Kidney tubule cell (primary cell): ENCODE measurements at places on chromosomes 1 and 21.

- DNase-seq: no peak
These were observed 288.3 kb upstream of the AJAP1 start for GRCh38 chr1:4366091-4366490.

GRCh38 chr1:203768256-203768655 is 3.3 kb downstream of the LAX1 start:
- DNase-seq: no peak

- DNase-seq: peak; percentile 90
These were observed at the start of gene MR1 for GRCh38 chr1:181033799-181034451. MR1 (plus strand) TSS chr1:181033983; CDS start chr1:181034008, 25 bp downstream.

- DNase-seq: peak; percentile 17
These were observed 43.6 kb upstream of the ESRRG start for GRCh38 chr1:216766633-216767327.

- DNase-seq: no peak
These were observed 25.7 kb upstream of the ROR1 start for GRCh38 chr1:63748046-63748580.

- peak; percentile 32 for DNase-seq
These were observed 70.2 kb downstream of the NFIA start for GRCh38 chr1:61152469-61153105.

- no peak for DNase-seq
These were observed 137.1 kb upstream of the RAB4A start for GRCh38 chr1:229133811-229134210.

- peak; percentile 94 for DNase-seq
These were observed 197.2 kb downstream of the DYRK1A start for GRCh38 chr21:37563641-37564340.

DNA sequence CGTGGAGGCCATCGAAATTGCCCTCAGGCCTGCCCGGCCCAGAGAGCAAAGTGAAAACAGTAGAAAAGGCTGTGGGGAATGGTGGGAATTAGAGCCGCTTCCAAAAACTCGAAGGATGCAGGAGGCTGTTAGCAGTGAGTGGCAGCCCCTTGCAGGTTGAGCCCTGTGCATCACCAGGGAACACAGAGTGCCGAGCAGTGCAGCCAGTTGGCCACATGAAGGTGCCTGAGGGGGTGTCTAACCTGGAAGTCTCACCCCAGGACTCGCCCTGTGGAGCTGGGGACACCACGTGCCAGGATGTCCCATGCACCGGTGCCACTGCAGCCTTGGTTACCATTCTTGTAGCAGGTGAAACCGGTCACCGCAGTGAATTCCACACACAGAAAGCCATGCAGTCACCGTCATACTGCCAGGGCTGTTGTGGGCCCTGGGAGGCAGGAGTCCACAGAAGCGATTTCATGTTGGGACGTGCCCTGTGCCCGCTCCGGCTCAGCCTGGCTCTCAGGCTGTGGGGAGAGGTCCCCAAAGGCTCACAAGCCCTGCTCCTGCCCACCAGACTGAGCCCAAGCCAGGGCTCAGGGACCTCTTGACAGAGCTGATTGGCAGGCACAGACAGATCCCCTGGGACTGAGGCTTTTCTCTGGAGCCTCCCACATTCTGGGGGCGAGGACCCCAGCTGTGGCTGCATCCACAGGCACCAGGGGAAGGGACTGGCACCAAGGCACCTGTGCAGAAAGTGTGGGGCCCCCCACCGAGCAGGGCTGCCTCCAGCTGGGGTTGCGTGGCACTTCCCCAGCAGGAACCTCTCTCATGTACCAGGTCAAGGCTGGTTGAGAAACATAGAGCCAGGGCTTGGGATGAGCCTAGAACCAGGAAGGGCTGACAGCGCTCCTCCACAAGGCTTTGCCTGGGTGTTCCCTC is 16.7 kb upstream of the ACTRT2 start:
- DNase-seq: no peak

- DNase-seq: no peak
These were observed 641 bp upstream of the KCNK2 start for GRCh38 chr1:215081661-215082531.

GRCh38 chr21:37505963-37506362 is 139.4 kb downstream of the DYRK1A start:
- no peak for DNase-seq

- no peak for DNase-seq
These were observed 116.3 kb downstream of the NAV1 start for GRCh38 chr1:201655243-201655642.

- DNase-seq: no peak
These were observed 3.8 kb downstream of the CTPS1 start for GRCh38 chr1:40983286-40983685.

DNA sequence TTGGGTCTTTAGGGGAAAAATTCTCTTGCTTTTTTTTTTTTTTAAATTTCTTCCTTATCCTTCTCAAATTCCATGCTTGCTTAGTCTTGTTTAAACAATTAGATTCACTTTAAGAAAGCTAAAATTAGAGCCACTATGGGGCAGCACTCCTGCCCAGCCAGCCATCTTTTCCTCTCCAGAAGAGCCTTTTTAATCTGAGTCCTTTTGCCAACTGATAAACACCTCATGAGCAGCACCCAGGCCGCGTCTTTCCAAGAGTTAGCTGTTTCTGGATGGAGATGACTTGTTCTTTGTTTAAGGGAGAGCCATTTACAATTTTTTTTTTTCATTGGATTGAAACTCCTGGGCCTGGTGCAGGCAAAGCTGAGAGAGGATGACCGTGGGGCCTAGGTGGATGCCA is 53.3 kb upstream of the TSPAN2 start:
- DNase-seq: no peak

DNA sequence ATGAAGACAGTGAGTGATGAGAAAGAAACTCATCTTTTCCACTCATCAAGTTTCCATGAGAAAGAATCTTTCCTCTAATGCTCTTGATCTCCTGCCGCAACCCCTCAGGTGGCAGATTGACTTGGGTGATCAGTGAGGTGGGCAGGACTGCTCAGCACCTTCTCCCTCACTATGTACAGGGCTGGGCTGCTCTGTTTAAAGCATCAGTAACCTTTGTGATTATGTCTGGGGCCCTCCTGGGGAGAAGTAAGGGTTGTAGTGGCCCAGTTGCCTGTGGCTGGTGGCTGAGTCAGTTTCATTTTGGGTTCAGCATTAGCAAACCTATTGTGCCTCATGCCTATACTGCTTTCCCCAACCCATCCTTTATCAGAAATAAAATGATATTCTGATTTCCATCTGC is 366.0 kb downstream of the TTLL7 start:
- DNase-seq: no peak

DNA sequence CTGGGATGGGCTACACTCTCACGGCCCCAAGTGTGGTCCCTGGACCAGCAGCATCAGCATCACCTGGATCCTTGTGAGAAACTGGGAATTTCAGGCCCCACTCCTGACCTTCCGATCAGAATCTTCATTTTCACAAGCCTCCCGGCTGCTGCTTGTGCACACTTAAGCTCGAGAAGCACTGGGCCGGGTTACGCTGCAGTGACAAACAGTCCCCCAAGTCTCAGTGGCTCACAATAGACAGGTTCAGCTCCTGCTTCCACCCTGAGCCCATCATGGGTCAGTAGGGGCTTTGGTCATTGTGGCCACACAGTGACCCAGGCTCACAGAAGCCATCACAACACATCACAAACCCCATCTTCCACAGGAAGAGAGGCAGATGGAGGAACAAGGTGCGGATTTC is 63.5 kb downstream of the FHAD1 start:
- DNase-seq: no peak

- peak; percentile 63 for DNase-seq
These were observed 209.5 kb downstream of the TOMM20 start for GRCh38 chr1:234918961-234919761.

DNA sequence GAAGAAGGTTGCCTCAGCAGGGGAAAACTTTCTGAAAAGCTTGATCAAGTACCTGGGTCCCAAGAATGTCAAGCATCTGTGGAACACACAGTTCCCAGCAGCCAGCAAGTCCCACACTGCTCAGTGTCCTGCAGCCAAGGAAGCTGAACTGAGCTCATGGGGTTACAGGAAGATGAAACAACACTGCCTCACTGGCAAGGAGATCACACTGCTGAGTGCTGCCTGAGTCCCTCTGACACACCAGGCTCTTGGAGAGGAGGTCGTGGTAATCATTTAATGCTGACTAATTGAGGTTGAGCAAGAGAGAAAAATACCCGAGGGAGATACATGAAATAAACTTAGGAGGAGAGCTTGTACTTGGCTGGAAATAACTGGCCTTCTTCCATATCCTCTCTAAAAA is 75.2 kb downstream of the MPZL1 start:
- peak; percentile 99 for DNase-seq

- peak; percentile 63 for DNase-seq
These were observed 21.9 kb upstream of the MORC3 start for GRCh38 chr21:36297938-36298572.

GRCh38 chr1:214051786-214052185 is 64.0 kb downstream of the PROX1 start:
- DNase-seq: no peak

DNA sequence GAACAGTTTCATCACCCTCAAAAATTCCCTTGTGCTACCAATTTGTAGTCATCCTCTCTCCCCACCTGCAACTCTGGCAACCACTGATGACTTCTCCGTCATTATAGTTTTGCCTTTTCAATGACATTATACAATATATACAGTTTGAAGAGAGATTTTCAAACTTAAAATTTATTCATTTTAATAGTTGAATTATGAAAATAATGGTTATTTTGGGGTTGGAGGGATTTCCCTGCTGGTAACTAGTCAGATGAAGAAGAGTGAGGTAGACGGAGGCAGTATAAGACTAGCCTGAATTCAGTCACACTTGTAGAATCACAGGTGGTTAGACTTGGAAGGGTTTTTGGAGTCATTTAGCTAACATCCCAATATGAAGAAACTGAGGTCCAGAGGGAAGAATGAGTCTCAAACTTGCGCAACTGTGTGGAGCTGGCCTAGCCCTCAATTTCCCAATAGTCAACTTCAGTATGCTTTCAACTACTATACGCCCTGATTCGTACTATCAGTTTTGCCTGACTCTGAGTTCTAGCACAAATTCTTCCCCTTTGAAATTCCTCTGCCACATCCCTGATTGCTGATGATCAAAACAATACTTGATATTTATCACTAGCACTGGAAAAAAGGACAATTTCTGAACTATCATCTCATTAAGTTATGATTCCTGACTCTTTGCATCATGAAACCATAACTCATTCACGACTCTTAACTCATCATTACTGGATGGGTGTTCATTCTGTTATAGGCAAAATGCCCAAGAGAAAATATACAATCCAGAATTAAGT is 54.2 kb downstream of the VANGL2 start:
- DNase-seq: no peak

DNA sequence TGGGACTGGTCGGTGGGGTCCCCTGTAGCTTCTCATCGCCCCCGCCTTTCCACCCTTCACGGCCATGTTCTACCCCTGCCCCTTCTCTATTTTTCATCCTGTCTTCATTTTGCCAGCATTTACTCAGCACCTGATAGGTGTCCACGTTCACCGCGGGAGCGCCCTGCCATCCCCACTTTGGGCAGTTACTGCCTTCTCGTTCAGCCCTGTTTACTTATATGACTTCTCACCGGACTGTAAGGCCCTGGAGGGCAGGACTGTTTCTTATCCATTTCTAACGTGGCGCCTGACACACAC is 380 bp downstream of the MFN2 start:
- DNase-seq: no peak

- no peak for DNase-seq
These were observed 68.0 kb downstream of the TEX35 start for GRCh38 chr1:178580876-178581275.

DNA sequence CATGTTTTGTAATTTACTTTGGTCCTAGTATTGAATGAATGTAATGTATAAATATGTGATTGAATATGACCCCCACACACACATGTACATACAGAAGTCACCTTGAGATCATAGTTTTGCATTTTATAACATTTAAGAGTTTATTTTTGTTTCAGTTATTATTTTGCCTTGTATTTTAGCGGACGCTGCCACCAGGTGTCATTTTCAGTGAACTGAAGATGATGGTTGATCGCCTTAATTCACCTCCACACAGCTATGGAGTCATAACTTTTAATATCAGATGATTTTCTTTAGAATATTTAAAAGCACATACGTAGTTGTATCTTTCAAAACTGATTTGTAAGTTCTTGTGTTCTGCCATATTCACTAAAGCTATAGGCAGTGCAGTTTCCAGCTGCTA is 130.4 kb downstream of the DYRK1A start:
- no peak for DNase-seq
